ENCODE measurements at places on chromosomes 4 and X.
A peak's percentile ranks its signal among the peaks of the same experiment; 100 is the strongest.

GRCh38 chr4:112562254-112562879, 46.4 kb upstream of the NEUROG2 start:
- no peak for DNase-seq

GRCh38 chrX:53362449-53362848, 60.0 kb downstream of the SMC1A start:
- DNase-seq, result peak; percentile 48

GRCh38 chr4:3070709-3071500, 3.4 kb downstream of the HTT-AS start:
- no peak for DNase-seq

DNA sequence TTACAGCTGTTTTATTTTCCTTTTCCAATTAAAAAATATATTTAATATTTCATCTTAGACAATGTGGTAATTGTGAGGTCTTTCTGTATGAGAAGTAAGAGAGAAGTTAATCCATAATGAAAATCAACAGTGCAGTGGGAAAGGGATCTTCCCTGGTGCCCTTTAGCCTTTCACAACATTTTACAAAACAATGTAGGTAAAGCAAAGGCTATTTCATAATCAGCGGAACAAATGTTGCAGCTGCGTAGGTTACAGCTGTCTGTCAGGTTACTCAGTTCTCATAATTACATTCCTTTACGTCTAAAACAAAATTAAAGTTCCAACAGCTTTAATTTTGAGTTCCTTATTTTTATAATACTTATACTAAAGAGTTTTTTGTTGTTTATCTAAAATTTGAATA, 22.8 kb upstream of the VCX3A start:
- no peak for DNase-seq

DNA sequence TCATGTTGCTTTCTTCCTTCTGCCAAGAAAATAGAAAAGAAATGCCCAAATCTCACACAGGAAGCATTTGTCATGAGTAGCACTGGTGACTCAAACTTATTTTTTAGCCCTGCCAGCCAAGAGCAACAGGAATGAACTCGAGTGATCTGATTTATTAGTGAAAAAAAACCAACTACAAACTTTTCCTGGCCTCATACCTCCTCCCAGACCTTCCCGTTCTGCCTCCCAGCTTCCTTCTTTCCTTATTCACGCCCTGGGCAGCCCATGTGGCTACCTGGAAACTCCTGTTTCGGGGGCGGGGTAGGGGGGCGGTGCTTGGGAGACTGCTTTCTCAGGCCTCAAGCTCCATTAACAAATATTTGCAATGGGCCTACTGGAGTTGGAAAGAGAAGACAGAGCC, 178.5 kb downstream of the NHS start:
- DNase-seq, result no peak

DNA sequence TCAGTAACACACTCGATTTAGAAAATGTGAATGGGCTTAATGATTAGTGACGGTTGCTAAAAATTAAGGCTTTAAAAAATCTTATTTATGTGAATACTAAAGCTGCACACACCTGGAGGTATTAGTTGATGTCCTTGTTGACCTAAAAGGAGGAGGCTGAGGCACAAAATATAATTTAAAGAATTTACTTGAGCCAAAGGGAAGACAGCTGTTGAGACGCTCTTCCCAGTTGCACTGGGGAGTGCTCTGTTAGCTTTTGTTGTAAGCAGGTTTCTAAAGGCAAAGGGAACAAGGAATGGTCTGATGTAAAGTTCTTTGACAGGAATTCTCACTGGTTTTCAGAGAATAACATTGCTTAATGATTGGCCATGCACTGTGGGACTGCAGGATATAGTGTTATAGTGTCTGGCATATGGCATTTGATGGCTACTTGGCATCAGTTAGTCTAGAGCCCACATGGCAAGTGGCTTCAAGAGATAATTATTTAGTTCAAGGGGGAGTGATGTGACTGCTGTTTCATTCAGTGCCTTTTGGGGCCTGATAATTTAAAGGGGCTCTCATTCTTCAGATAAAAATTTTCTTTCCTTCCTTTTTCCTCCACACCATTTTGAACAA, 30.8 kb upstream of the PGM2 start:
- no peak for DNase-seq

- DNase-seq, result no peak
Measured at GRCh38 chrX:11346121-11346682, 53.0 kb downstream of the AMELX start.

DNA sequence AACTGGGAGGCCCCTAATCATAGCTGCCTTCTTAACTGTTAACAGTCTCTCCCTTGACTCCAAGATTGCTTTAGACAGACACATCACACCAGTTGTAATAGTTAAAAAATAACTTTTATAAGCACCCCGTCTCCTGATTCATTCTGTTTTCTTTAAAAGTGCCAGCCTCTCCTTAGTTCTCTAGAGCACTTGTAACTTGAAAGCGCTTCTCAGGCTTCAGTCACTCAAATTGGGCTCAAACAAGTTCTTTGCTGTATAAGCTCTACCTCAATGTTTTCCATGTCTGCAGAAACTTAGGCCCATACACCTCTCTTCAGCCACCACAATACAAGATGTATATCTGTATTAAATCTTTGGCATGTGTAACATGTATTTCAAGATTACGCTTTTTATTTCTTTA, 169.6 kb downstream of the GABRG1 start:
- DNase-seq, result no peak

DNA sequence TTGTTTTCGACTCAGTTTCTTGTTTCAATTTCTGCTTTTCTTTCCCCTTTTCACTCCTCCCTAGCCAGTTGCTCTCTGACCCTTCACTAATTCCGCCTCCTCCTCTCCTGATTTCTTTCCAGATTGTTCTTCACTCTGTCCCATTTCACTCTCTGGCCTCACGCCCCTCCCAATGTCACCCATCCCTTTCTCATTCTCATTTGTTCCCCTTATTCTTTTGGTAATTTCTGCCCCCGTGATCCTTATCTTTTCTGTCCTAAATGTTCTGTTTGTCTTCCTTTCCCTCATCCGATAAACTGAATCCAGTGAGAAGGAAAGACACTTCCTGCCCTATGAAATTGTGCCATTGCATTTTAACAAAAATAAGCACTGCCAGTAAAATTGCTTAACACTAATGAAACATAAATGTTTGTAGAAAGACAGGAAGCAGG, 94.5 kb upstream of the RASGEF1B start:
- DNase-seq, result no peak

DNA sequence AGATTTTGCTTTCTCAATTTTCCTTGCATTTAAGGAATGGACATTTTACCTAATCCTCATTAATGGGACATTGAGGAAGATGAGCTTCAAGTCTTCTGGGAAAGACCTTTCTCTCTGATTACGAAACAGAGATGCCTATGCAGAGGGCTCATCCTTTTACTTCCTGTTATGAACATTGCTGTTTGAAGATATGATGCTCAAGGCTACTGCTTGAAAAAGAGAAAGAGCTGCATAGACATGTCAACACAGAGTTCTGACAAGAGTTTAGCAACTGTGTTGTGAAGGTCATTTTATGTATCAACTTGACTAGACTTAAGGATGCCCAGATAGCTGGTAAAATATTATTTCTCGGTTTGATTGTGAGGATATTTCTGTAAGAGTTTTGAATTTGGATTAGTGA, 13.8 kb upstream of the GNPDA2 start:
- DNase-seq, result no peak

GRCh38 chr4:158350161-158350560, 139.9 kb downstream of the TMEM144 start:
- DNase-seq, result no peak

- no peak for DNase-seq
Measured at GRCh38 chr4:52248820-52249219, 197.7 kb downstream of the SPATA18 start.

- no peak for DNase-seq
Measured at GRCh38 chr4:178385481-178385880, 943.2 kb upstream of the AGA start.

- DNase-seq, result no peak
Measured at GRCh38 chr4:171588051-171588545, 225.1 kb upstream of the GALNTL6 start.

DNA sequence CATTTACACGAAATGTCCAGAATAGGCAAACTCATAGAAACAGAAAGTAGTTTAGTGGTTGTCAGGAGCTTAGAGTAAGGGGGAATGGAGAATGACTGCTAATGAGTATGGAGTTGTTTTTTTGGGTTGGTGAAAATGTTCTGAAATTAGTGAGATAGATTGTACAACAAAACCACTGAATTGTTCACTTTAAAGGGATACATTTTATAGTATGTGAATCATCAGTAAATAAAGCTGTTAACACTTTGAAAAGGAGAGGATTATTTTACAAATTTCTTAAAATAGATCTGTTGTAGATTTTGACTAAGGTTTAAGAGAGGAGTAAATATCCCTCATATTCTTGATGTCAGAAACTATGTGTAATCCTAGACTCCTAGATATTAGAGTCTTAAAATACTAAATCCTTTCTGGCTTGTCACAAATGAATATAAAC, 82.7 kb downstream of the RAPGEF2 start:
- no peak for DNase-seq

DNA sequence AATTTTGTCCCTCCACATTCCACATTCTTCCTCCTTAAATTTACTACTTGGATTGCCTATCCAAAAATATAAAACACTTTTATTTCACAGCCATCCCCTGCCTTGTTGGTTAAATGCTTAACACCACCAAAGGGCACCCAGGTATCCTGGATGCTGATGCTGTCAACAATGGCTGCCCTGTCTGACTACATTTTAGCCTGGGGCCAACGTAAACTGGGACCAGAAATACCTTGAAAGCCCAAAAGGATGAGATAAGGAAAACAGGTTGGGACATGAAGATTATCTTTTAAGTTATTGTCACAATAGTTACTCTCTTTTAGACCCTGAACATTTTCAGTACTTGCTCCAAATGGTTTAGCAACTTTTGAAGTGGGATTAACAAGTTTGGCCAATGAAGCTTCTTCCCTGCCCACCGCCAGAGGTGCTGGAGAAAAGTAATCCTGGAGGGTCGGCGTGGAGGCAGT, 775 bp upstream of the YIPF6 start:
- no peak for DNase-seq

- no peak for DNase-seq
Measured at GRCh38 chr4:75710246-75710645, 14.1 kb upstream of the USO1 start.

GRCh38 chrX:125769628-125770027, 396.5 kb downstream of the DCAF12L2 start:
- no peak for DNase-seq

DNA sequence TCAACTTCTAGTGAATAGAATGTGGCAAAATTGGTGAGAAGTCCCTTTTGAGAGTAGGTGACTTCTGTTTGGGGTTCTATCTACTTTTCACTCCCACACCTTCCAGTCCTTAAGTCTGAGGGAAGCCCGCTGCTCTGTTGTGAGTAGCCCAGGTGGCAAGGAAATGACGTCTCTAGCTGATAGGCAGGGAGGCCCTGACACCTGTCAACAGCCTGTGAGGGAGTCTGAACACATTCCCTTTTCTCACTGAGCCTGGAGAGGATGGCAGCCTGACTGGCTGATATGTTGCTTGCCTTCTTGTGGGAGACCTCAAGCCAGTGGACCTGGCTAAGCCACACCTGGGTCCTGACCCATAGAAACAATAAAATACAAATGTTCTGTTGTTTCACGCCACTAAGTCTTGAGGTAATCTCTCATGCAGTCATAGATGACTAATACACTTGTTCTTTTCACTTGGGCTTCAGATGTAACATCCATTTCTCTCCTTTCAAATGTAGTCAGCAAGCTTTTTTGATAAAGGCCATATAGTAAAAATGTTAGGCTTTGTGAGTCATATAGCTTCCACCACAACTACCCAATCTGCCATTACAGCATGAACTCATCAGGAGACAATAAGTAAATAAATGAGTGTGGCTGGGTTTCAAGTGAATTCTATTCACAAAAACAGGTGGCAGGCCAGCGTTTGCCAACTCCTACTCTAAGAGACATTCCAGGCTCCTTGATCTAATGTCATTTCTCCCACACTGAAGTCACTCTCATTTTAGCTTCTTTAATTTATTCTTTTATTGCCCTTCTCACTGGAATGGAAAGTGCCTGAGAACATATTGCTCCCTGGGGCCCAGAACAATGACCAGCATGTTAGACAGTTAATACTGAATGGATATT, 265.1 kb upstream of the MAD2L1 start:
- peak; percentile 3 for DNase-seq

DNA sequence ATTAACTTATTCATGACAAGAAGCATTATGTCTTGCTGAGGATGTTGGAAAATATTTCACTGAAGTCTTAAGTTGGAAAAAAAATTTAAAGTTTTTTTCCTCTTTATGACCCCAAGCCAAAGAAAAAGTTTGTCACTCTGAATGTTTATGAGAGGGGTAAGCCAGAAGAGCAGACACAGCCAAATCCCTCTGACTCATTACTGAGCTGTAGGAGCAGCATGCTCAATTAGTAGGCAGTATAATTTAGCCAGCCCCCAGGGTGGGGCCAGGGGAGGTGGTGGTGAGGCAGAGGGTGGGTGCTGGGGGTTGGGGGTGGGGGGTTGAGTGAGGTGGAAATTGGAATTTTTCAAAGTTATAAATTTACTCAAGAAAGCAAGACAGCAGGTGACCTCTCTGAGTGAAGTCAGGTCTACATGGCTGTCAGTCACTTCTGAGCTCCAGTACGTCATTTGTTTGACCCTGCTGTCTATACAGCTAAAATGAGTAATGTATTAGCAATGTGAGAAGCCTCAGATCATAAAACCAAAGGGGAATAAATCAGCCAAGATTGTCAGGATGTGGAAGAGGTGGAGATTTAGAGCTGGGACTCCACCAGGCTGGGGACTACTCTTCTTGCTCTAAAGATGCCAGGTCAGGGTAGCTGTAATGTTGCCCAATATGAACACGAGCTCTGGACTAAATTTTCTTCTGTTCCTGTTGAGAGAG, 98.8 kb upstream of the NDP start:
- DNase-seq, result no peak

GRCh38 chrX:125926295-125926694, 239.8 kb downstream of the DCAF12L2 start:
- no peak for DNase-seq

DNA sequence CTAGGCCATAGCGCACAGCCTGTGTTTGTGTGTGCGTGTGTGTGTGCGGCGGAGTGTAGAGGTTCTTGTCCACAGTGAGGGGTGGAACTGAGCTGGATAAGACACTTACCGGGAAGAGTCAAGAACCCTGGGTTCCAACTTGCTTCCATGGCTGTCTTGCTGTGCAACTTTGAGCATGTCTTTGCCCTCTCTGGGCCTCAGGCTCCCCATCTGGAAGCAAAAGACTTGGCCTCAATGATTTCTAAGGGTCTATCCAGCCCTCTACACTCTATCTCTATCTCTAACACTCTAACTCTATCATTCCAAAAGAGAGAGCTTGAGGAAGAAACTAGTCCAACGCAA, 121.3 kb upstream of the PJA1 start:
- no peak for DNase-seq

Data from RPMI8226 (cell line).